ENCODE measurements at places on chromosomes 3 and 15.

DNA sequence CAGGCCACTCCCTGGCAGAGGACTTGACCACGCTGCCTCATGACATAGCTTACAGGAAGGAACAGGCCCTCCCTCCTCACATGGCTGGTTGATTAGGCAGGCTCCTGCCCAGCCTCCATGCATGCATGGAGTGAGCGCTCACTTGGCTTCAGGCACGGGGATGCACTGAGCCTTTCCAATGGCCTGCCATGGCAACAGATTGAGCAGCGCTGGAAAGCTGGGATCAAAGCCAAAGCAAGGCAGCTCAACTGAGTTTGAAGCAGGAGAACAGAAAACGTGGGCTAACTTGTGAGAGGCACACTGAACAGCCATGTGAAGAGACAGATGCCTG is 5.9 kb upstream of the GRAMD2A start:
- DNase-seq, result no peak

- no peak for DNase-seq
These were observed 18.2 kb downstream of the KLHL6 start for GRCh38 chr3:183537295-183537730.

DNA sequence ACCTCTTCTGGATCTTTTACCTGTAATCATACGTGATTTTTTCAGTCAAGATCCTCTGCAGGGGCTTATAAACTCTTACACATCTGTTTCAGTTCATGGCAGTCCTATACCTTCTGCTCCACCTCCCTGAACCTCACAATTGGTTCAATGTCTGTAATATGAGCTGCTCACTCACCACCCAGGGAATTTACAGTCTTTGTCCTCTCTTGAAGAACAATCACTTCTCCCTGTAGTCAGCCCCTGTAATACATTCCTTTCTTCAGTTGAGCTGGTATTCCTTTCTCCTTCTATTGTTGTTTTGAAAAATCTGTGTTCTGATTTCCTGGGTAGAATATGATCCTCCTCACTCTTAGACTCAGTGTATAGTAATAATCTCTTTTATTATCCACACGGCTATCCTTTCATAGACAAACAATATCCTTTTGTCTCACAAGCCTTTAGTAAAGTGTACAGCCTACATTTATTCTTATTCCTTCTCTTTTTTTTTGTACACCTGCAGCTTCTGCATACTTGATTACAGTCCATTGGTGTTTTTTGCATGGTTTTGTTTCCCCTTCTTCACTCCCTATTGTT is 101.8 kb downstream of the NECTIN3 start:
- DNase-seq, result no peak

DNA sequence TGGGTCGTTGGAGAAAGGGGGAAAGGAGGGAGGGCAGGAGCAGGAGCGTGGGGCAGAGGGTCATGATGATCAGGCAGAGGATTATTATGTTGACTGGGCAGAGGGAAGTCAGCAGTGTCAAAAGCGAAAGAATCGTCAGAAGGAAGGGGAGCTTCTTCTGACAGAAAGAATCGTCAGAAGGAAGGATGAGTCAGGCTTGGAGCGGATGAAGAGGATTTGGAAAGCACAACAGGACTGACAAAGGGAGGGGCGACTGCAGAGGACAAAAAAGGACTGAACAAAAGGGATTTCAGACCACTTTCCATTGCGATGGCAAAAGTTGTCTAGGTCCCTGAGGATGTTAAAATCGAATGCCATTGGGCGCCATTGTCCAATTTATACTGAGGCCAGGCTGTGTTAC is 1053.5 kb downstream of the SI start:
- no peak for DNase-seq

- no peak for DNase-seq
These were observed 129.5 kb downstream of the TFDP2 start for GRCh38 chr3:142019794-142020320.

DNA sequence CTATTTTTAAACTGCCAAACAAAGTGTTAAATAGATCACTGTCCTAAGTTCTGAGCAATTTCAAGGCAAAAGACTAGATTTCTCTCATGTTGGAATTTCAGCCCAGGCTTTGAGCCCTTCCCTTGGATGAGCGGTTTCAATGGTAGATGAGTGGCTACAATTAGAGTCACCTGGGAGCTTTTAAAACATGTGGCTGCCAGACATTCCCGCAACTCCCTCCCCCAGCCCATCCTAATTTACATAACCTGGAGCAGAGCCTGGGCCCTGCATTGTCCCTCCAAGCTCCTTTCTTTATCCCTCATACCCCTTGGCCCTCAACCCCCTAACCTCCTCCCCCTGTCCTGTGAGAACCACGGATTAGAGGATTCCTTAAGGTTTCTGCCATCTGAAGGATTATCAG is 357.5 kb upstream of the UMPS start:
- no peak for DNase-seq

- no peak for DNase-seq
These were observed 314.2 kb downstream of the NTRK3 start for GRCh38 chr15:87942316-87942715.

- DNase-seq, result no peak
These were observed at the start of gene BCHE for GRCh38 chr3:165837058-165837525. Gene BCHE, minus strand, starts transcription at chr3:165837423. Its CDS starts 6,390 bp downstream, at chr3:165831033.

DNA sequence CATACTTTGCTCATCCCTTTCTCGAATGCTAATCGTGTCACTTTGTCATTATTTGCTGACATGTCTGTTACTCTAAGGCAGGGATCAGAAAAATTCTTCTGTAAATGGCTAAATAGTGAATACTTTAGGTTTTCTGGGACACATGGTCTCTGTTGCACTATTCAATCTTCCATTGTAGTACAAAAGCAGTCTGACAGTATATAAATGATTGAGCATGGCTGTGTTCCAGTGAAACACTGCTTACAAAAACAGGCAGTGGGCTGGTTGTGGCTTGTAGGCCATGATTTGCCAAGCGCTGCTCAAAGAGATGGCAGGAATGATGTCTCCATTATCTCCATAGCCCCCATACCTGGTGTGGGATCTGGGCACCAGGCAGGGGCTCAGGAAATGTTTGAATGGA is 45.6 kb downstream of the TMEM266 start:
- no peak for DNase-seq

DNA sequence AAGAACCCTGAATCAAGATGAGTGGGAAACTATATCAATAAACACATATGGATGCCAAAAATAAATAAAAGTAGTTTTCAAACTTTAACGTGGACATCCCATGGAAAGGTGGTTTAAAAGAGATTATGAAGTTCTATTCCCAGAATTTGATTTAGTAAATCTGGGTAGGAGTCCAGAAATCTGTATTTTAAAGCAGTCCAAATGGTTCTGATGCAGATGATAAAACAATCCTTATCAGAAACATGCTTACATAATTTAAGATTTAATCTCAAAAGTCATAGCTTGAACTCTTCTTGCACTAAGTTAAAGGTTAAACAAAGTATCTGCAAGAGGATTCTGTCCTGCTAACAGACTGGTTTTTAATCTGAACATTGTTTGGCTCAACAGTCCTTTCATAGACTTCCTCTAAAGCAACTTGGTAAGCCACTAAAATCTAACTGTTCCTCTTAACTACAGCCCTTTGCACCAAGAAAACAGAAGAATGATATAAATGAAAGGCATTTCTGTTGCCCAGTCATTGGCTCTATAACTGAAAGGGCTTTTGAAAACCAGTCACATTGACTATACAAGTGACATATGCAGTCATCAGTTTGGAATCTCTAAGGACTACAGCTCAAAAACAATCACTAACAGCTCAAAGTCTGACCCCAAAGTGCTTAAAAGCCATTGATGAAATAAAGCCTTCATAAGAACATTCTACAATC is 23.4 kb upstream of the MAP4 start:
- no peak for DNase-seq

- no peak for DNase-seq
These were observed 32.8 kb upstream of the LRTM1 start for GRCh38 chr3:54960701-54961100.

DNA sequence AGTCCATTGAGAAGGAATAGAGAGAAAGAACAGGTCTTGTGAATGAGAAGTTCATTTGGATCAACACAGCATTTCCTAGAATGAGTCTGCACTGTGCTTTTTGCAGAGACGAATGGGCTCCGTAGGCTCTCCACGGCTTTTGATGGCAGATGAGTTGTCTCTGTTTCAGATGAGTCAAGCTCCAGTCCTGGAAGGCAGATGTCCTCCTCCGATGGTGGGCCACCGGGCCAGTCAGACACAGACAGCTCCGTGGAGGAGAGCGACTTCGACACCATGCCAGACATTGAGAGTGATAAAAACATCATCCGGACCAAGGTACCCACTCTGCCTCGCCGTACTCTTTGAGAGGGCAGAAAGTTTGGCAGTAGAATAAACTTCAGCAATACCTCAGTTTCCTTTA is 70.5 kb downstream of the SIDT1 start:
- no peak for DNase-seq

DNA sequence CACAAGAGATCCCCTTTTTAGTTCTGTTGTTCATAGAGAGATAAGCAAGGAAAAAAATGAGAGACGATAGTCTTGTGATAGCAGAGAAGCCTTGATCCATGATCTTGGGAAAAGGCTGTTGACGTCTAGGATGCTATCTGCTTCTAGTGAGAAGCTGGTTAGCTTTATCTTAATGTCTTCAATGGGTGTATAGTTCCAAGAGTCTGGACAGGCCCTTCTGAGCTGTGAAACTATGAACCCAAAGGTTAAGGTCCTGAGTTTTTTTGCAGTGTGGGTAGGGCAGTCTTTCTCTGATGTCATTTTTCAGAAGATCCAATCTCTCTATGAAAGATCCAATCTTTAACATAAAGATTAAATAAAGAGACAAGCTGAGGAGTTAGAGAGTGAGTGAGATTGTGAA is 10.5 kb upstream of the NOX5 start:
- no peak for DNase-seq

DNA sequence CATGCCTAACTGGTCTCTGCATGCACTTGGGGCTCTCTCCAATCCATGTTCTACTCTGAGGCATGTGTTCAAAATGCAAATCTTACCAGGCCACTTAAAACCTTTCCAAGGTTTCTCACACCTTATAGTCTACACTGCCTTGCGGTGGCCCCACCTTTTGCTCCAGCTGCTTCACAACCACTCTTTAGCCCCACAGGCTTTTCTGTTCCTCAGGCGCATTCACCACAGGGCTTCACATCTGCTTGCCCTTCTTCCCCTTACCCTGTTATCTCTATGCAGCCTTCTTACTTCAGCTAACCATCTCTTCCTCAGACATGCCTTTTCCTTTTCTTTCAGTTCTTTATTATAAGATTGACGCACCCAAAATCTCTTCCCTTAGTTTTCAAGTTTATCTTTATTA is 37.8 kb downstream of the MINDY4B start:
- DNase-seq, result no peak

DNA sequence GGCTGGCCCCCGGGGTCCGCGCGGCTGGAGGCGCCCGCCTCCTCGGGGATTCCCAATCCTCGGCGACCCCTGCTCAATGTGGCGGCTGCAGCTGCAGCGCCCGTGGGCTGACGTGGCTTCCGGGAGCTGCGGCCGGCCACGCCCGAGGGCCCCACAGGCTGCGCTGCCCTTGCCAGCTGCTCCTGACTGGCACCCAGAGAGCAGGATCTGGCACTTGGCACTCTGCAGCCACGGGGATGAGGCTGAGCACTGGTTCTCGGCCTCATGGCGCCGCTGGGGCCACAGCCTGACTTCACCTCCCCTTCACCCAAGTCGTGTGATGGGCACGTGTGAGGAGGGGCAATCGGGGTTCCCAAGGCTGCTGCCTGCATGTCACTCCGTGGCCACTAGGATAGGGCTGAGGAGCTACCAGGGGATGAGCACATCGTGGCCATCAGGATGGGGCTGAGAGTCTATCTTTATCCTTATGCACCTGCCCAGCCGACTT is 267.8 kb upstream of the FRG2C start:
- DNase-seq, result no peak

- no peak for DNase-seq
These were observed 751.3 kb downstream of the ZNF385D start for GRCh38 chr3:20999661-21000060.

DNA sequence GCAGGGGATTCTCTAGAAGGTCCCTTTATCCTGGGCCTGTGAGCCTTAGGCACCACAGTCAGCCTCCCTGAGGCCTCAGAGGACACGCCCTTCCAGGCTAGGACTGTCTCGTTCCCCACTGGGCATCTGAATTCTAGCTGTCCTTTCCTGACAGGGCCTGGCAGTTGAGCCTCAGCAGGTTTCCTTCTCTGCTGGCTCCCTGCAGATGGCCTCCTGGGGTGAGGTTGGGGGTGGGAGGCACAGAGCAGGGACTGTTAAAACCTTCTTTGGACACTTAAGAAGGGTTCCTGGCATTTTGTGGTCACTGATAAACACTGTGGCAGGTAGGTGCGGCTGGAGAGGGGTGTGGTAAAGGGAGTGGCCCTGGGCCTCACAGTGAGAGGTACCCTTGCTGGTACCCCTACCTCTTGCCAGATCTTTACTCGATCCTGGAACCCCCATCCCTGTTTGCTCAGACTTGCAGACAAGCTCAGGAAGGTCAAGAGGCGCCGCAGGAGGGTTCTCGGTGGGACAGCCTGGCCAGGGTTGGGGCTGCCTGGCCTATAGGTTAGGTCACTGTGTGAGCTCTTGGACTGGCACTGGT is 8.5 kb downstream of the CLK3 start:
- peak; percentile 63 for DNase-seq

DNA sequence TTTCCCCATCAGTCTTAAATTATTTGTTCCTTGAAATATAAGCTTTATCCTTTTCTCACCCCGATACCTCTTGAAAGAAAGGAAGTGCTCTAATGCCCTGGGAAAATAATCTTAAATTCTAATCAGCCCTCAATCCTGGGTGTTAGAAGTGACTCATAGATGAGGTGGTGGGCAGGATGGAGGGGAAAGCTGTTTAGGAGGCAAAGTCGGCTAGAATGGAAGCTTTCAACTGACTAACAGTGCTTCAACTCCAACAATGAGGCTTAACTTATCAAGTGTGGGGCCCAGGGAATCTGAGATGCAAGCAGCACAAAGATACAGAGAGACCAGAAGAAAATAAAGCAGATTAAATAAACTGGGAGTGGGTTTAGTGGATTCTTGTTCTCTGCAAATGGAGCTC is 175.8 kb downstream of the EPHB1 start:
- DNase-seq, result no peak

GRCh38 chr3:34584971-34585370 is 786.5 kb downstream of the PDCD6IP start:
- DNase-seq, result no peak

DNA sequence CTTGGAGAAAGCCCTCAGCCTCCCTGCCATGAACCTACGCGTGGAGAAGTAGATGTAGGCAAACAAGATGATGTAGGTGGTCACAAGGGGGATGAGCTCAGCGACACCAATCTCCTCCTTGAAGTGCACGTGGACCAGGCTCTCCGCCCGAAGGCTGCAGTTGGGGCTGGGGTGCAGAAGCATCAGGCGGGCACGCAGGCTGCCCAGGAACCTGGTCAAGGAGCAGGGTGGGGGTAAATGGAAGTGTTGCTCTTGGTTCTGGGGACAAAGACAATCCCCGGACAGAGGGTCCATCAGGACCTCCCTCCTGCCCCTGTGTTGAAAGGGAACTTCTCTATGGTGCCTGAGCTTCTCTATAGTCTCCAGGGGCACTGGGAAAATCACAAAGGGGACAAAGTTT is 45.1 kb downstream of the PTPN23 start:
- DNase-seq, result no peak

DNA sequence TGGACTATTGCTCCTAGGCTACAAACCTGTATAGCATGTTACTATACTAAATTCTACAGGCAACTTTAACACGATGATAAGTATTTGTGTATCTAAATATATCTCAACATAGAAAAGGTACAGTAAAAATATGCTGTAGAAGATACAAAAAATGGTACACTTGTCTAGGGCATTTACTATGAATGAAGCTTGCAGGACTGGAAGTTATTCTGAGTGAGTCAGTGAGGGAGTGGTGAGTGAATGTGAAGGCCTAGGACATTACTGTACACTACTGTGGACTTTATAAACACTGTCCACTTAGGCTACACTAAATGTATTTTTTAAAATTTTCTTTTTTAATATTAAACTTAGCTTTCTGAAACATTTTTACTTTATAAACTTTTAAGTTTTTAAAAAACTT is 140.5 kb upstream of the SGO1 start:
- no peak for DNase-seq

Measured in suprapubic skin (tissue), 4 donors.